Calu3 (cell line): ENCODE measurements at places on chromosomes 6 and 20. TPM values are rescaled to one million over a fixed set of nuclear protein-coding genes. Genes with fewer than 3 reads are reported as not detected.

Gene ZSCAN31
- total RNA-seq: 4.9 and 5.8 TPM in 2 replicates

Gene LTV1
- total RNA-seq: 21.7 and 21.8 TPM in 2 replicates

Gene NRN1
- not detected in 2 replicates for total RNA-seq

- no peak for DNase-seq
Observed at GRCh38 chr6:157708933-157709332, 114.1 kb upstream of the SNX9 start.

DNA sequence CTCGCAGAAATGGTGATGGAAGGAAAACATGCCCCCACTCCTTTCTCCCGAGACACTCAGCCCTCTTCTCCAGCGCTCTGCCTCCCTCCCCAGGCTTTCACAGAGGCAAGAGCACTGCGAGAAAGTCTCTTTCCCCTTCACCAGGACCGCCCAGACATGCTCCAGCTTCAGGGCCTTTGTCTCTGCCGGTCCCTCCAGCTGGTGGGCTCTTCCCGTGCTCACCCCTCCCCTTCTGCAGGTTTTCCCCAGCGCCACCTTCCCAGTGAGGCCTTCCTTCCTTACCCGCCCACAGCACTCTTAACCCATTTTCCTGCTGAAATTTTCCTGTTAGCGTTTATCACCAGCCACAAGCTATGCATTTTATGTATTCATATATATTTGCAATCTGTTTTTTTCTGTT lies 86.2 kb downstream of the TFAP2C start:
- no peak for DNase-seq

GRCh38 chr20:8635048-8635572 lies 433.8 kb upstream of the PLCB4 start:
- no peak for DNase-seq
